Activated CD8-positive, alpha-beta memory T cell treated with anti-CD3 and anti-CD28 coated beads for 4 hours (primary cell): ENCODE measurements at places on chromosomes 6 and 20.

- DNase-seq, result no peak
Observed at GRCh38 chr20:18858816-18859215, 45.2 kb downstream of the SCP2D1 start.

DNA sequence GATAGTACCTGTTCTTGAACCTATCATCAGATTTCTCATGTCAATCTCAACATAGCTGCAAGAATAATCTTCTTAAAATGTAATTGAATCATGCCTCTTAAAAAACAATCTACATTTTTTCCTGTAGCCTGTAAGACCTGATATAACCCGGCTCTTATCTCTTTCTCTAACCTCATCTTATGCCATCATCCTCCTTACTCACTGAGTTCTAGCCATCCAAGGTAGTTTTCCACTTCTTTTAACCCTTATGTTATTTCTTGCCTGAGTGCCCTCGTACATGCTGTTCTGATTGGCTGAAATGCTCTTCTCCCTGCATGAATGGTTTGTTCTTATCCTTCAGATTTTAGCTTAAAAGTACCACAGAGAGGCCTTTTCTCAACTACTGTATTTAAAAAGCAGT, 16.4 kb downstream of the SLC17A5 start:
- DNase-seq, result no peak

DNA sequence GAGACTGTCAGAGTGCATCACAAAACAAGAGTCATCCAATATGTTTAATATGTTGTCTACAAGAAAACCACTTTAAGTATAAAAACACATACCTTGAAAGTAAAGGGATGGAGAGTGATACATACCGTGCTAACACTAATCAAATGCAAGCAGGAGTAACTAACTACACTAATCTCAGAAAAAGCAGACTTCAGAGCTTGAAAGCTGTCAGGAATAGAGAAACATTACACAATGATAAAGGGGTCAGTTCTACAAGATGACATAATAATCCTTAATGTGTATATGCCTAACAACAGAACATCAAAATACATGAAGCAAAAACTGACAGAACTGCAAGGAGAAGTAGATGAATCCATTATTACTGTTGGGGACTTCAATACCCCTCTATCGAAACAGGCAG, 59.7 kb upstream of the SMIM29 start:
- DNase-seq, result no peak

GRCh38 chr20:4925842-4926530, 75.3 kb downstream of the SLC23A2 start:
- DNase-seq, result no peak

DNA sequence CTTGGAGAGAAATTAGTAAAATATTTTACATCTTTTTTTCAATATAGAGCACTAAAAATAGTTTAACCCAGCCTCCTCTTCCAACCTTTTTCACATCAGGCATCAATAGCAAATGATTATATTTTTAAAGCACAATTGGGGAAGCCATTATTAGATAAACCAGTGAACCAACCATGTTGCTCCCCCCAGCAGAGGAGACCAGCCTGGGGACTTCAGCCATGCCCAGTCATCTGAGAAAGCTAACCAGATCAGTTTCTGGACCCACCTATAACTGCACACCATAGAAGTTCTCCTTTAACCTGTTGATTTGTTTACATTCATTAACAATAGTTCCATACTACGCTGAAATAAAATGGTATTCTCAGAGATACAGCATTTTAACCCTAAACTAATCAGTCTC, 13.8 kb upstream of the SDHAF4 start:
- no peak for DNase-seq

GRCh38 chr6:40877362-40877761, 161.7 kb downstream of the UNC5CL start:
- no peak for DNase-seq

- DNase-seq, result no peak
Observed at GRCh38 chr6:73733791-73734190, 37.8 kb downstream of the CD109 start.

DNA sequence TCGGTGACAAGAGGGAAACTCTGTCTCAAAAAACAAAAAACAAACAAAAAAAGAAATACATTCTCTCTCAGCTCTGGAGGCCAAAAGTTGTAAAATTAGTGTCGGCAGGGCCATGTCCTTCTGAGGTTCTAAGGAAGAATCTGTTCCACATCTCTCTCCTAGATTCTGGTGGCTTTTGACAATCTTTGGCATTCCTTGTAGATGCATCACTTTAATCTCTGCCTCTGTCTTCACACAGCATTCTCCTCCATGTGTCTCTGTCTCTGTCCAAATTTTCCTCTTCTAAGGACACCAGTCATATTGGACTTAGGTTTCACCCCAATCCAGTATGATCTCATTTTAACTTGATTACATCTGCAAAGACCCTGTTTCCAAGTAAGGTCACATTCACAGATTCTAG, 9.1 kb downstream of the PPP2R5D start:
- no peak for DNase-seq

- no peak for DNase-seq
Observed at GRCh38 chr6:119052292-119052889, 26.1 kb downstream of the FAM184A start.

GRCh38 chr6:127119102-127120022, 891 bp downstream of the RSPO3 start:
- DNase-seq, result no peak

- DNase-seq, result no peak
Observed at GRCh38 chr6:45712786-45713185, 302.9 kb downstream of the CLIC5 start.

GRCh38 chr20:51650685-51651134, 108.2 kb upstream of the NFATC2 start:
- DNase-seq, result no peak

- DNase-seq, result no peak
Observed at GRCh38 chr20:14521436-14521835, 184.0 kb upstream of the FLRT3 start.

DNA sequence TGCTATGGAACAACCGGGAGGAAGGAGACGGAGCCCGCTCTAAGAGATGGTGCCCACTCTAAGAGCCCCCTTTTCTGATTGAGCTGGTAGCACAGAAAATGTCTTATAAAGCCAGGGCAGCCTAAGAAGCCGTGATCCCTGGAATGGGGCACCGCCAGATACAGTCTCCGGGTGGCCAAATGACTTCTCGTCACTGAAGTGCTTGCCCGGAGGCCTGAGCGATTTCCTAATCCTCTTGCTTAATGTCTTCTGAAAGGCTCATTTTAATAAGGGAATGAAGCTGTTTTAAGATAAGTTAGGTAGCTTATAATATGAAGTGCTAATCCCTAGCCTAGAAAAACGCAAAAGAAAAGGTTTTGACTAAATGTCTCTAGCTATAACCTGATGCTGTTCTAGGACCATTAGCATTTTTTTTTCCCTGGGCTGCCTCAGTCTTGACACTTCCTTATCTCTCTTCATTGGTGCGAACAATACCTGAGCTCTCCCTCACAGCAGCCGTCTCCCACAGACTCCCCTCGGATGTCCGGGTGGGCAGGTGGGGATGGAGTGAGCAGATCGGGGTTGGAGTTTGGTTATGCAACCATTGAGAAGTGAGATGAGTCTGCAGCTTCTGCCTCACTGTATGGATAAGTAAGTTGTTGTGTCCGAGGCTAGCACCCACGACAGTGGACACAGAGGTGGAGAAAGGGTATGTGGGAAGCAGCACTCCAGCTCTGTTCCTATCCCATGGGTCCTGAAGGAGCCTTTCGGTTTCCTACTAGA, 559.4 kb upstream of the AGPAT4 start:
- DNase-seq, result no peak

- no peak for DNase-seq
Observed at GRCh38 chr6:163965426-163966348, 551.2 kb downstream of the QKI start.

- DNase-seq, result no peak
Observed at GRCh38 chr6:157398151-157398550, 17.2 kb downstream of the ZDHHC14 start.

DNA sequence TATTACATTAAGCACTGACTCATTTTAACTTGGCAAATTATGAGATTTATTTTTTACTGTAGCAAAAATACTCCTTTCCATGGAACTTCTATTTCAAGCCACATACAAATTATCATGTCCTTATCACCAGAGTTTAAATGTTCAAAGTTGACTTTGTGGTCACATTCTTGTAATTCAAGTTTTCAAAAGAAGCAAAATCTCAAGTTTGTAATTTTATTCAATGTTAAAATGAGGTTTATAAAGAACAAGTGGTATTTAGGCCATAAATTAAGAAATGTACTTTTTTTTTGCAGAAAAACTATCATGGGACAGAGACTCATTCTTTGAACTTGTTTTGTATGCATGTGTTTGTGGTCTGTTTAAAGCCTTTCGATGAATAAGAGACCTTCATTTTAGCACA, 811.5 kb downstream of the TENT5A start:
- DNase-seq, result no peak

DNA sequence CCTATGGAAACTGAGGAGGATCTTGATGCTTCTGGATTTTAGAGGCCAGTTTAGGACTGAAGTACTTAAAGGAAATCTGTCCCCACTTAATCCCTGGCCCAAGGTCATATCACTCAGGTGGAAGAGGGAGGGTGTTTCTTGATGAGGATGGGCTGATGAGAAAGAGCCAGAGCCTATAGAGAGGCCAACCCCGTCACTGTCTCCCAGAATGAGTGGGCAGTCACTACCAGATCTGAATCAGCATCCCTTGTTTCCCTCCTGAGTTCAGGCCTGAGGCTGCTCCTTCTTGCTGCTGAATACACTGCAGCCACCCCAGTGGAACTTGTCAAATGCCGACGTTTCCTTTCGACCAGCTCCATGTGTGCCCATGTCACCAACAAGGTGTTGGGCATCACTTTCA, 14.8 kb downstream of the ARMC12 start:
- no peak for DNase-seq

DNA sequence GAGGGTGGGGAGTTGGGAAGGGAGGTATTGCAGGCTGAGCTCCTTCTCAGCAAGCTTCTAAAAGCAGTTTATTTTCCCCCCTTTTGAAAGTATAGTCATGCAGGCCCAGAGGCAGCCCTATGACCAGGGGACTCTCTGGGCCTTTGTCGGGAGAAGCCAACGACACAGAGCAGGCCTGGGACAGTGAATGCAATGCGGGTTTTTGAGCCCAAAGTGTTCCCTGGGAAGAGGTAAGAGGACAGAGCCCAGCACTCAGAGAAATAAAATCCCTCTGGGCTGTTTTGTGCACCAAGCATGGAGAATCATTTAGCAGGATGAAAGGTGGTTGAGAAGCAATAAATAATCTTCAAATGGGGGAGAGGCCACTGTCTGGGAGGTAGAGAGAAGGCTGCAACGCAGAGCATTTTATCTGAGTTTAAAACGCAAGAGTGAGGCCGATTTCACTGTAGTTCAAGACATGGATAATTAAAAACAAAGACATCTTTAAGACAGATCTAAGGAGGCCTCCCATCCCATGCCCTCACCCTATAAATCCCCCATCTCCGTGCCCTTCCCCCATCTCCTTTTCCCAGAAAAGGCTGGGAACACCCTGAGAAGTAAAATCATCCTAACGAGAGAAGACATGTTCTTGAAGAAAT, 237.5 kb downstream of the CDC5L start:
- no peak for DNase-seq

DNA sequence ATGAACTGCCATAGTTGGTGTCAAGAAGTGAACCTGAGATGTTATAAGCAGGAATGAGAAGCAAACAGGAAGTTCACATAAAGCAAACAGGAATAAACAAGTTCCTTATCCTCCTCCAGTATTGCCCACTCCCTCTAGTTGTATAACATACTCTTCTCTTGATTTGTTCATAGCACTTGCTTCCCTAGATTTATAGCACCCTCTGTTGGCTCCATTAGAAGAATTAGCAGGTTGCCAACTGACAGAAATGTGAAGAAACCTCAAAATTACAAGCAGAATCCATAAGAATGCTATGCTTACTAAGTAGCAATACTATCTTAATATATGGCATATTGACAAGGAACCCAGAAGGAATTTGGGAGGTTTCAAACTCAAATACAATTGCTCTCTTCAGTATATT, 195.4 kb downstream of the TBX18 start:
- no peak for DNase-seq

DNA sequence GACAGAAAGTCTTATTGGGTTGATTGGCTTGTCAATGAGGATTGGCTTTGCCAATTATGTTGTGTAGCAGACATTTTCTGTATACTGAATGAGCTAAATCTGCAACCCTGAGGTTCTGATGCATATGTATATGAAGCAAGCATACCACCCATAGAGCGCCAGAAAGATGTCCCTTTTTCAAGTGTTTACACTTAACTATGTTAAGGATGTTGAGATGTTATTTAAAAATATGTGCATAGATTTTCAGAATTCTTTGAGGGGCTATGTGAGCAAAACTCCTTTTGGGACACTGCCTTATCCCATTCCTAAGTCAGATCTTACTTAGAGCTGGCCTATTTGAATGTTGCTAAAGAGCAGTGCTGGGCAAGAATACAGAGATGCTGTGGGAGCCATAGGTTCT, 1.9 kb downstream of the AIG1 start:
- no peak for DNase-seq

DNA sequence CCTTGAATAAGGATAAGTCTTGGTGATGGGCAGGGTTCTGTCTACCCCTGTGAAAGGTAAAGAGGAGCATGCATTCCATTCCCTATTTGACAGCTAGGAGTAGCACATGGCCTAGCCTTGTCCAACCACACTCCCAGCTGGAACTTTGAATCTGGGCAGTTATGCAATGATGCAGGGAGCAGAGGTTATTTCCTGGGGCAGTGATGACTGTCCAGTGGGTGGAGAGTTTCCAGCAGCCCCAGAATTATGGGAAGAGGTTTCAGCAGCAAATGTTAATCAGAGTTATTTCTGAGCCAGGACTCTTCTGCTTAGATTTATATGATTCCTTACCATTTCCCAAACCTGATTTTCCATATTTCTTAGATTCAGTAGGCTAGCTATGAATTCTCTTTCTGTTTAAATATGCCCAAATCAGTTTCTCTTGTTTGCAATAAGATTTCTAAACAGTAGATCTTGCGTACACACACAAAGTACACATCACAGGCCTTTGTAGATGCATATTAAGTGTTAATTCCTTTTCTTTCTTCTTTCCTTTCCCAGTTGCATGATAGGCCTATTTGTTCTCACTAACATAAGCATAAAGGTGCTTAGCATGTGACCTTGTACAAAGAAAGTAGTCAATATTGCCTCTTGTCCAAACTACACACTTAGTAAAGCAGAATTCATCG, 17.3 kb upstream of the TXLNB start:
- DNase-seq, result no peak

GRCh38 chr6:70622461-70622860, 45.2 kb upstream of the SMAP1 start:
- DNase-seq, result no peak

GRCh38 chr20:8756410-8756809, 312.5 kb upstream of the PLCB4 start:
- DNase-seq, result no peak
